ENCODE measurements at places on chromosomes 6 and 20.

- no peak for DNase-seq
These were observed 176.5 kb upstream of the ARID1B start for GRCh38 chr6:156600678-156601077.

- DNase-seq = no peak
These were observed 1219.0 kb upstream of the EYS start for GRCh38 chr6:66926060-66926459.

- no peak for DNase-seq
These were observed 209.4 kb upstream of the RUNX2 start for GRCh38 chr6:45118754-45119153.

GRCh38 chr6:160534050-160534696, 129.9 kb downstream of the LPA start:
- DNase-seq = peak; percentile 54
